ENCODE measurements at places on chromosomes 3 and 15.
A peak's percentile ranks its signal among the peaks of the same experiment; 100 is the strongest.

GRCh38 chr3:8733332-8734094 lies at the start of gene CAV3:
Gene CAV3 (plus strand): TSS chr3:8733802. CDS start chr3:8733877, 75 bp downstream.
- DNase-seq = no peak

- no peak for DNase-seq
Observed at GRCh38 chr3:192367616-192368015, 359.7 kb downstream of the FGF12 start.

DNA sequence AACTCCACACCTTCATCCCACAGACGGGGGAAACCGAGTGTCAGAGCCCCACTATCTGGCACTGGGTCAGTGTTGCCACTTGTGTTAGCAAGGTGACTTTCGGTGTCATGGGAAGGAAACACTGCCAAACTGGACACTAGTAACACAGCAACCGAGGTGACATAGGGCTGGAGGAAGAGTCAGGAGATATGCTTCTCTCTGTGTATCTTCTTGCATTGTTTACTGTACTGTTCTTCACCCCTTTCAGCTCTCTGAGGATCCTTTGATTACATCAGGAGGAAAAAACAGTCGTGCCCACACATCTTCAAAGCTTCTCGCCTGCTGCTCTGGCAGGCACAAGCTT lies 109.4 kb upstream of the RAD18 start:
- no peak for DNase-seq

- no peak for DNase-seq
Observed at GRCh38 chr3:134291319-134292254, 40.9 kb upstream of the RYK start.

DNA sequence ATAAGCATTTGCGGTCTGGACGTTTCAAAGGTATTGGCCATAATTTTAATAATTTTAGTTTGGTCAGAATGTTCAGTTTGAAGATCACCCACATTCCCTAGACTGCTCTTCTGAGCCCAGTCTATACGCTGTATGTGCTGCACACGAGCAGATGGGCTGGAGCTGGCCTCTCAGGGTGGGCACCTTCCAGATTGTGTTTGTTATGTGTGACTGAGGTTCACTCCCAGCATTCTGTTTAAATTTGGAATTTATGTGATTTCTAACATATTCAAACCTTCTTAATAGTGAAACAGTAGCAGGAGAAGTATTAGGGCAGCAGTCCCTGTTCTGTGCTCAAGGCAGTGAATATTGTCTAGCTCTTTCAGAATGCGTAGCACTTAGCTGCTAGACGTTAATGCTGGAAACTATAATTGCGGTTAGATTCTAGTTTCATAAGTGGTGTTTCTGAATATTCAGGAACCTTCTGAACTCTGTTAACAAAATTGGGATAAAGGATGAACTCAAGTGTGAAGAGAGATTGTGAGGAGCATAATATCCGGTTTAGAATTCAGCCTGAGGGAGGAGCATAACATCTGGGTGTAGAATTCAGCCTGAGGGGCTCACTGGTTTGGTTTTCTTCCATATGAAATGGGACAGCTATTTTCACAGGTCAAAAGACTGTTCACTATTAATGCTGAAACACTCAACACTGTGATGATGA lies 68.6 kb upstream of the RPL35A start:
- no peak for DNase-seq

GRCh38 chr15:38648121-38648843 lies 83.7 kb upstream of the RASGRP1 start:
- no peak for DNase-seq

GRCh38 chr3:97872525-97873042 lies 50.8 kb downstream of the CRYBG3 start:
- DNase-seq = no peak

GRCh38 chr3:72728958-72729467 lies 119.2 kb downstream of the SHQ1 start:
- peak; percentile 40 for DNase-seq

GRCh38 chr3:152583963-152584362 lies 251.0 kb upstream of the P2RY1 start:
- DNase-seq = no peak

GRCh38 chr3:108088146-108088545 lies 2.7 kb downstream of the CD47 start:
- no peak for DNase-seq

DNA sequence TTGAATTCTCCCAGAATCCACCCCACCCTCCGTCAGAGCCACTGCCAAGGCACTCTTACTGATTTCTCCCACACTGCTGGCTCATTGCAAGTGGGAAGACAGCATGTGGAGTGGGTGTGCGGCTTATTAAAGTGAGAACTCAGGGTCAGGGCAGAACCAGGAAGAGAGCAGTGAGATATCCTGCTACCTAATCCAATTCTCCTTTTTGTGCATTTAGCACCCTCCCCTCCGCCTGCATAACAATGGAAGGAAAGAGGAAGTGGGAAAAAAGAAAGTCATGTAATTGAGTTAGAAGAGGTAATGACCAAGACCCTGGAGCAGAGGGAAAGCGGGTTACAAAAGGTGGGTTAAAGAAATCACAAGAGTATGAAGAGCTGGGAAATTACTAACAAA lies 27.8 kb upstream of the PIK3CB start:
- DNase-seq = no peak

DNA sequence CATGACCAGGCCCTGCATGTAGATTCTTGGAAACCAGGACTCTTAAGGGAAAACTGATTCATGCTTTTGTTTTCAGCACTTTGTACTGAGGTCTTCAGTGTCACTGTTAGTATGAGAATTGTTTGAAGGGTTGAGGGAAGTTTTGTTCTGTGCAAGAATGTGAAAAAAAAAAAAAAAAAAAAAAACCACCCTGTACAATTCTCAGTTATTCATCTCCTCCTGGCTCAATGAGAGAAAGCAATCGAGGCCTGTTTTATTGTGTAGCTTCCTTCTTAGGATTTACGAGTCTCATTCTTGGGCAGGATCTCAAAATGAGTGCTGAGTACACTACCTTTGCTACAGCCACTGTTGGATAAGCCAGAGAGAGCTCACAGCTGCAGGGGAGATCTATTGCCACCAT lies 469.5 kb downstream of the CNTN4 start:
- DNase-seq = no peak

DNA sequence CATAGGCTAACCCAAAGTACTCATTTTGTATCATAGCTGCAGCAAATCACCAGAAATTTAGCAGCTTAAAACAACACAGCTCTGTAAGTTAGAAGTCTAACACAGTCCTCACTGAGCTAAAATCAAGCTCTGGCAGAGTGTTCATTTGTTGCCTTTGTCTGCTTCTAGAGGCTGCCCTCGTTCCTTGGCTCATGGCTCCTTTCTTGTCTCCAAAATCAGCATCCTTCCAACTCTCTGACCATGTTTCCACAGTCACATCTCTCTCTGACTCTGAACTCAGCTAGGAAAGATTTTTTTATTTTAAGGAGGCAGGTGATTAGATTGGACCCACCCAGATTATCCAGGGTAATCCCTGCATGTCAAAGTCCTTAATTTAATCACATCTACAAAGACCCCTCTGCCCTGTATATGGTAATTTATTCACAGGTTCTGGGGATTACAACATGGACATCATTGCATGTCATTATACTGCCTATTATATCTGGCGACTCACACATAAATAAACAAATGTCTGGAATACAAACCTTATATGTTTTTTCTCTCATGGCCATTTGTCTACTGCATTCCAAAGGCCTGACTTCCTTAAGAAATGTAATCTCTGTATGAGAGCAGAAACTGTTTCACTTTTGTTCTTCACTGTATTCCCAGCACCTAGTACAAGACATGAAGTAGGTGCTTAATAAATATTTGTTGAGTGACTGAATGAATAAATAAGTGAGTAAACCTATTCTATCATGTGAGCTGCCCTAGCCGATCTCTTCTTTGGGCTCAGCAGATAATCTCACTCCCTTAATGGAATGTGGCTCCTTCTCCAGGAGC lies 15.1 kb upstream of the UACA start:
- no peak for DNase-seq

GRCh38 chr15:65923264-65923663 lies 54.0 kb downstream of the RAB11A start:
- no peak for DNase-seq

Data from NCI-H524 (cell line).